ENCODE measurements at places on chromosomes 7 and 10.

GRCh38 chr7:2309889-2310331, 4.3 kb downstream of the SNX8 start:
- DNase-seq: no peak

GRCh38 chr10:78464856-78465267, 431.2 kb downstream of the RPS24 start:
- DNase-seq: no peak

- DNase-seq: no peak
Measured at GRCh38 chr10:43287056-43288007, 20.5 kb upstream of the RASGEF1A start.

- no peak for DNase-seq
Measured at GRCh38 chr7:37372750-37373149, 75.9 kb downstream of the ELMO1 start.

DNA sequence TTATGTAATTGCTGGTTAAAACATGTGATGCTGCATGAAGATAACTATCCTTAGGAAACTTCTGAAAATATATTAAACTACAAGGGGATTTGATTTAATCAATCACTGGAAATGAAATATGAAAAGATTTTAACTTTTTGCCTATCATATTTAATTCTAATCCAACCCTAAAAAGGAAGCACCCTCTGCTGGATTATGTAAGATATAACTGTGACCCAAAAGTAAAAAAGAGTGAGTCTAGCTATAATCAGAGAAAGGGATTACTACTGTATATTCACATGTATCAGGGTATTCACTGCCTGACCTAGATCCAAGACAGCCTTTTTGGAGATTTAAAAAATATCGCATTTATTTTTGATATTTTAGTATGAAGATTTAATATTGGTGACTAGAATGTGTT, 295.5 kb downstream of the MDFIC start:
- DNase-seq: no peak

DNA sequence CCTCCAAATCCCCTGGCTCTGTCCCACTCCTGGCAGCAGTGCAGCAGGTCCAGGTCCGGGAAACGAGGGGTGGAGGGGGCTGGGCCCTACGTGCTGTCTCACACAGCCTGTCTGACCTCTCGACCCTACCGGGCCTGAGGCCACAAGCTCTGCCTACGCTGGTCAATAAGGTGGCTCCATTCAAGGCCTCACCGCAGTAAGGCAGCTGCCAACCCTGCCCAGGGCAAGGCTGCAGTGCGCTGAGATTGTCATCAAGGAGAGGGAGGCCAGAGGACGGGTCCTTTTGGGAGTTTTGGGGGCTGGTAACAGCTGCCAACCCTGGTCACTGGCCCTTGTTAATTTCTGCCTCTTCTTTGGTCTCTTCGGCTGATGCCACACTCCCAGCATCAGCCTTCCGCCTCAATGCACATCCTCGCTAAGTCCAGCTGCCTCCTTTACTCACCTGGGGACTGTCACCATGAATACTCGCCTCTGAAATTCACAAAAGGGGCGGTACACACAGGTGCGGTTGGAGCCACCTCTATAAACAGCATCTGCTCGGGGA, 3.5 kb downstream of the EPO start:
- no peak for DNase-seq

DNA sequence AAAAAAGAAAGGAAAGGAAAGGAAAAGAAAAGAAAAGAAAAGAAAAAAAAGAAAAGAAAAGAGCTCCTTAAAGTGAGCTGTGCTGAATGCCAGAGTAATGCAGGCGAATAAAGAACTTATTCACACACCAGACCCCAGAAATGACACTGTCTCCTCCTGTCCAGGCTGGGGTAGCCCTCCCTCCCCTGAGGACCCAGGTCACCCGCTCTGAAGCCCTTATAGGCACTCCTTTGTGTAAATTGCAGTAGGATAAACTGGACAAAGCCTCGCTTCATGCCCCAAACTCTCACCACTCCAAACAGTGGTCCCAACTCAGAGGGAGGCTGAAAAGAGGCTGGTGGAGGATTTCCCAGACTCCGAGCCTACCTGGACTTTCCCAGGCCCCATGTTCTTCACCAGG, 46.3 kb downstream of the PKD1L1 start:
- DNase-seq: no peak

- no peak for DNase-seq
Measured at GRCh38 chr10:17506390-17506789, 52.0 kb upstream of the ST8SIA6 start.

GRCh38 chr7:94160719-94161435, 156.7 kb upstream of the BET1 start:
- DNase-seq: no peak

GRCh38 chr7:127152423-127152822, 100.3 kb downstream of the GRM8 start:
- DNase-seq: no peak

DNA sequence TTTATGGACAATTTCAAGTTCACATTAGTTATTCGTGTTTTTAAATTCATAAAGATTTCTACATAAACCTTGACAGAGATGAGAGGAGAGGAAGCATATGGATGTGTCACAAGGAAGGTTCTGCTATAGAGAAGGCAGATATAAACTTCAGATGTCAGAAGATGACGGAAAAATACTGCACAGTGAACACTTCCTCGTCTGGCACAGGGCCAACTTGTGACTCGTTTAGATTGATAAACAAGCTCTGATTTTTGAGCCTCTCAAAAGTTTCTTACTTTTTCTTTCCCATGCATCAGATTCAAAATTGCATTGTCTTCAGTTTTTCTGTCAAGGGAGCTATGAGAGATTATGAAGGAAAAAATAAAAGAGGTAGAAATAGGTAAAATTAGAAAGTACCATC, 156.4 kb upstream of the MINDY3 start:
- DNase-seq: no peak

- DNase-seq: no peak
Measured at GRCh38 chr7:105787793-105788192, 88.6 kb downstream of the ATXN7L1 start.

DNA sequence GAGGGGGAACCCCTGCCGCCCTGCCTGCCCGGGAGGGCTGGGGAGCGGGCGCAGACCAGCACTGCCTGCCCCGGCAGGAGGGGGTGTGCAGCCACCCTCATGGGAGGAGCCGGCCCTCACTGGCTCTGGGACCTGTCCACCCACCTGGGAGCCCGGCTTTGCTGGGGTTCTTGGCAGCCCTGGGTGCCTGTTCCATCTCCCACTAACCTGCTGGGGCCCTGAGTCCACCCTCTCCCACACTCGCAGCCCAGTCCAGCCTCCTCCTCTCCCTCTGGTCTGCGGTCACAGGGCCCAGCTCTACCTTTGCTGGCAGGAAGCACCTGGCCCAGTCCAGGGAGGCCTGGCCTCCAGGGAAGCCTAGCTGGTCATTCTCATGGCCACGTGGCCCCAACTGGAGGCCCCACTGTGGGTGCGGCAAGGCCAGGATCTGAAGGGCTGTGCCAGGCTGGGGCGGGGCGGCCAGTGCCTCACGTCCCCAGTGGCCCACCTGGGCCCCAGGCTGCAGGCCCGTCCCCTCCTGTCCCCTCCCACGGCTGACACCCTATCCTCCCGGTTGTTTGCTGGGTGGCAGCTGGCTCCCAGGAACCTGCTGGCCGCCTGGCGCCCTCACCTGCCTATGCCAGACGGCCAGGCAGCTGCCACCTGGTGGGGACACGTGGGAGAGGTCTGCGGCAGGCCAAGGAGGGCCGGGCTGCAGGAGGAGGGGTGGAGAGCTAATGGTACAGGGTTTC, at the start of gene TMEM184A:
Gene TMEM184A, minus strand, starts transcription at position 393 of the 731 bp plus-strand sequence. CDS start 721 bp downstream, outside the sequence.
- DNase-seq: no peak

DNA sequence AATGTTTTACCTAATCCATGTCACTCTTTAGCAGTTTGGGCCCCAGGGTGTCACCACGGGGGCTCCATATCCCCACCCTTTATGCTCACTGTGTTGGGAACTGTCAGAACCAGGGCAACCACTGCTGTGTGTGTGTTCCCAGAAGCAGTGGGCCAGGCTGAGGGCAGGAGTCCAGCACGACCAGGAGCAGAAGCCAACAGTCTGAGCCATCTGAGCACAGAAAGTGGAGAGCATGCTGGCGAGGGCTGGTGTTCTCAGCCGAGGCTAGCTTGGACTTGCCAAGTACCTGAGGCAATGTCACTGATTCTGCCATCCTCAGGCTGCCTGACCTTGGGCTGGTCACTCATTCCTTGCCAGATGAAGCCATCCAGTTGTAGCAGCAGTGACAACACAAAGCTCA, 285.0 kb downstream of the BMPER start:
- DNase-seq: no peak

DNA sequence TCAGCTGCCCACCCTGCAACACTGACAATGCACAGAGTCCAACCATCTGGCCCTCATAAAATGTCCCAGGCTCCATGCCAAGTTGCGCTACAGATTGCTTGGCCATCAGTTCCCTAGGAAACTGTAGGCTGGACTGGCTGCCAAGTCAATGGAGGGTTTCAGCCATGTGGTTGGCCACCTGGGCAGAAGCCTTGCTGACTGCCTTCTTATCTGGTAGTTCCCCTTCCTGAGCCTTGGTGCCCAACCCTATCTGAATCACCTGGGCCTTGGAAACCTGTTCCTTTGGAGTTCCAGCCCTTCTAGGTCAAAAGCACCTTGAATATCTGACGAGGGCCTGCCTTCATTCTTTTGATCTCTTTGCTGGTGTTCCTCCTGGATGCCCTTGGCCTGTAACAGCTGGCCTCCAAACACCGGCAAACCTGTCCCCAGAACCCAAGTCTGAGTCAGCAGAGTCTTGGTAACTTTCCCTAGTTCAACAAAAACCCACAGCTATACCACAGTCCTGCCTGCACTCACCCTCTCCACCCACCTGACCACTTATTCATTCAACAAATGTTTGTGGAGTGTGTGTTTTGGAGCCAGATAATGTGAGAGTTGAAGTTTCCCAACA, 37.4 kb upstream of the KDM7A start:
- DNase-seq: no peak

GRCh38 chr7:27277628-27278027, 35.0 kb downstream of the EVX1 start:
- no peak for DNase-seq

- DNase-seq: no peak
Measured at GRCh38 chr10:68606918-68607317, 46.8 kb downstream of the TET1 start.

DNA sequence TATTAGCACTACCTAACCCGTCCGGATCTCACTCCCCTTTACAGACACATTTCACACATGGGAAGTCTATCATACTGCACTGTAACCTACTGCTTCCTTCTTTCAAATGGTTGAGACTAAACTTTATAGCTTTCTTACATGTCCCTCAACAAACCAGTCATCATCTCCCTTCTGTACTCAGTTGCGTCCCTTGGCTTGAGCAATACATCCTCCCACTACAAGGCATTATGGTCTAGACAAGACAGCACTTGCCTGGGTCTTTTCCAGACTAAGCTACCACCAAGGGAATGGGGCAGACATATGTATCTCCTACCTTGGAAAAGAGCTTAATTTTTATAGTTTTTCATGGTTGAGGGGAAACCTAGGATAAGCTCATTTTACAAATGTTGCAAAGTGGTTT, 575.2 kb downstream of the KCNMA1 start:
- DNase-seq: no peak

DNA sequence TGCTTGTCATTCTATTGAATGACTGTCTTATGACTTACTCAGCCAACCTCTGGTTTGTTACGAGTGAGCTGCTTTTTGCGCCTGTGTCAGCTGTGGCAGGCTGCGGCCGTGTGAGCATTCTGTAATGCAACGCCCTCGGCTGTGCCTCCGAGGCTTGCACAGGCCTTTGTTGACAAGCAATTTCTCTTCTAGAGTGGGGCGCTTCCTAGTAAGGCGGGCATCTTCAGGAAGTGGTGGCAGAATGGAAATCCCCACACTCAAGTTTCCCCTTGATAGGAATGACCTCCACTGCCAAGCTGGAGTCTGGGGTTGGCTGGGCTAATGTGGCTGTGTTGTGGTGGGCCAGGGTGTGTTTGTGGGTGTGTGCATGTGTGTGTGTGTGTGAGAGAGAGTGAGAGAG, 20.2 kb upstream of the TMEM178B start:
- no peak for DNase-seq

DNA sequence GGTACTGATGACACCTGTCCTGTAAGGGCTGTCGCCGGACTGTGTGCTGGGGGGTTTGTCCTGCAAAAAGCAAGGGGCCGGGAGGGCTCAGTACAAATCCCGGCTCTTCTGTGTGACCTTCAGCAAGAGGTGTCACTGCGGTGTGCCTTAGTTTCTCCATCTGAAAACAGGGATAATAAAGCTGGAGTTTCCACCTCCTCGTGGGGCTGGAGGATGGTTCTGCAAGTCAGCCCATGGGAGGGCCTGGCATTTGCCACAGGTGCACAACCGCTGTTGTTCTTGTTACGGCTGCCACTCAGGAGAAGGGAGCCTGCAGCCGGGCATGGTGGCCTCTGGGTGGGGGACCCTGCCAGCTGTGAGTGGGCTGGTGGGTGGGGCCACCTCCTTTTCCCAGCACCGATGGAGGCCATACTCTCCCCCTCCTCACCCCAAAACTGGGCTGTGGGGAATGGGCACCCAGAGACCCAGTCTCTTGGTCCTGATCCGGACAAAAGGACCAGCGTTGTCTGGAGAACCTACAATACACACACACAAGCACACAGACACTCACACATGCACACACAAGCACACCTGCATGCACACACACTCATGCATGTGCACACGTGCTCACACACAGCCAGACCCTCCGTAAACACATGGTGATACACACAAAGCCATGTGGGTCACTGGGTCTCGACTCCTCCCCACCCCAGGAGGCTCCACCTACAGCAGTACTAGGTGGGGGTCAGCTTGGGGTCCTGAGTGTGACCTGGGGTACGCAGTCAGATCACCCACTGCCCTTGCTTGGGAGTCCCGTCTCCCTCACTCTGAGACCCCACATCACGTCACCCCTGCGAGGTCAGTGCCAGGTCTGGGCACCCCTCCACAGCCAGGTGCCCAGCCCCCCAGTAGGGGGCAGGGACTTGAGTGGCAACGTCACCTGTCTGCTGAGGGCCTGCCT, 34.1 kb downstream of the ELFN1 start:
- DNase-seq: peak; percentile 14

GRCh38 chr7:31123726-31124125, 71.6 kb downstream of the ADCYAP1R1 start:
- no peak for DNase-seq

Data from omental fat pad (tissue), 4 donors.